NCI-H2081 (cell line): ENCODE measurements at places on chromosomes 1 and 21.

DNA sequence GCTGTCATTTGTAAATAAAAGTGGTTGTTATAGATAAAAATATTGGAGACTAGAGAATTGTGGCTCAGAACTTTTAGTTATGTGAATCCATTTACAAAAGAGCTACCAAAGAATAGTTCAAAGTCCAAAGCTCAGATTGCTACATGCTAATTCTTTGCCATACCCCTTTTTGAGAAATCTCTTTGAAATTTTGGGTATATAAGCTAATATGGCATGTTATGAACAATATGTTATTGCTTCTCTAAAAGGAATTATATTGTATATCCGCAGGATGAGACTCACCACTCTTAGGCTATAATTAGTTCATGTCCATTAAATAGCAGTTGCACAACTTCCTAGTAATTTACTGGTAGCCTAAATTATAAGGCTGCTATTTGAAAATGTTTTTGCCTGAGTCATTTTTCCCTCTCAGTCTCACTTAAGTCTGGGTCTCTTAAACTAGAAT lies 178.0 kb downstream of the ZNF281 start:
- DNase-seq: peak; percentile 35

DNA sequence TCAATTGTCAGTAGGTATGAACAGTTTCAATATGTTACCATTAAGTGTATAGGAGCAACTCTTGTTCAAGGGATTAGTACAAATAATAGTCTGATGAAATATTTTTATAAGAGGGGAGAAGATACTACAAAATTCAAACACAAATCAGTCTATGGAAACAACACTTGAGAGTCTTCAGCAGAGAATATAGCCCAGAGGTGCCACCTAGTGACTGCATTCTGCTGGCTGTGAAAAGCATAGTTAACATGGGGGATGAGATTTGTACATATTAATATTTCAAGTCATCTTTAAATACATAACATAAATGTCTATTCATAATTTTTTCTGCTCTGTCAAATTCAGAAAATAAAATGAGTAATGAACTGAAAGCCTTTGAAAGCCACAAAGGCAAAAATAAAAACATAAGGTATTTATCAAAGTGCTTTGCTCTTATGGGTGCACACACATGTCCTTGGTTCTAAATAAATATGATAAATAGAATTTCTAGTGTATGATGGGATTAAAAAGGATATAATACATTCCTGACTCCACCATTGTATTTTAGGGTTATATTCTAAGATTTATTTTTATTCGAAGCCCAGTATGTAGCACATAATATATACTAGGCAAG lies 440.9 kb upstream of the ZRANB2 start:
- DNase-seq: peak; percentile 10

GRCh38 chr1:187110351-187110750 lies 281.6 kb downstream of the PLA2G4A start:
- DNase-seq: no peak

GRCh38 chr1:150060260-150060659 lies 7.3 kb upstream of the VPS45 start:
- no peak for DNase-seq

GRCh38 chr1:32275424-32275823 lies 16.5 kb upstream of the HDAC1 start:
- no peak for DNase-seq

GRCh38 chr1:53295726-53296116 lies 32.1 kb downstream of the LRP8 start:
- no peak for DNase-seq

DNA sequence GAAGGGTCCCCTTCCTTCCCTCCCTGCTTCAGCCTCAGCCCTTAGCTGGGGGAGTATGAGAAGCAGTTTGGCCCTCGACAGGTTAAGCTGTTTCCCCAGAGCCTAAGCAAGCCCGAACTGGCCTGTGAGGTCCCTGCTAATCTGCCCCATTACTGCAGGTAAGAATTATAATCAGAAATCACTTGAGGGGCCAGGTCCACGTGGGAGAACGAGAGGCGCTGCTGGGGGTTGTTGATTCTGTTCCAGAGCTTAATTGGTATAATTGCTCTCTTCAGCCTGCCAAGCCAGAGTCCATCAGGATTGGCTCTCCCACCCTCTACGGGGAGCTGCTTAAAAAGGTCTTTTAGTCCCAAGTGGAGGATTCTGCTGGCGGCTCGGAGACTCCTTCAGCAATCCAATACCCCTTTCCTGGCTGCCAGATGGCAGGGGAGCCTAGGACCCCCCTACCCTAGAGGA lies 70.8 kb downstream of the UBE2T start:
- DNase-seq: peak; percentile 96
